Ovary (tissue), 10 donors: ENCODE measurements at places on chromosomes 6 and 20. TPM values are rescaled to one million over a fixed set of nuclear protein-coding genes. Genes with fewer than 3 reads are reported as not detected.

- H3K27me3 ChIP-seq: no peaks in the 10 kb centered on the region
- no peak overlapping the region for H3K4me3 ChIP-seq
Measured at GRCh38 chr6:157143890-157144798, 179.2 kb downstream of the TMEM242 start.

Gene KCNK16
- polyA plus RNA-seq: not detected

DNA sequence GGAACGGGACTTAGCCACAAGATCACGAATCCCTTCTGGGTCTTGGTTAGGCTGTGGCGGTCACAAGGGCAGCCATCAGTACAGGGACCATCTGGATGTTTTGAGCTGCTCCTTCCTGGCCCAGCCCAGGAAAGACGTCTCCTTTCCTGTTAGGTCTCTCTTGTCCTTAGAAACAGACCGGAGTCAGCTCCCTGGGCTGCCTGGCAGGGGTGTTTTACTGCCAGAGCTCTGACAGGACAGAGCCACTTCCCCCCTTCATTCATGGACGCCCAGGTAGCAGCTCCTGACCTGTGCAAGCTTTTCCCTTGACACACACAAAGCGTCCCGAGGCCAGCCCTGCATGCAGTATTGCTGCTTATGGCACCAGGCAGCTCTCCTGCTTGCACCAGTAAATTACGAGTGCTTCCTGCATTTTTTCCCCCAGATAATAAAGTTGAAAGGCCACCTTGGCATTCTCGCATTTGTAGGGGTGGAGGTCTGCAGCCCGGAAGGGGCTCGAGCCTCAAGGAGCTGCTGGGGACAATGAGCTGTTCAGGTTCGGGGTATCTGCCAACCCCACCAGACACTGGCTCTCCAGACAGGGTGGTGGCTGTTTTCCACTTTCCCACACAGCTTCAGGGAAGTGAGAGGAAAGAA is 87.4 kb downstream of the NOL4L start:
- no peak overlapping the region for H3K4me3 ChIP-seq
- no peak for DNase-seq
- H3K4me1 ChIP-seq: no peaks in the 10 kb centered on the region
- no peaks in the 10 kb centered on the region for H3K36me3 ChIP-seq
- H3K27me3 ChIP-seq: no peaks in the 10 kb centered on the region

GRCh38 chr6:62328607-62329006 is 42.6 kb upstream of the KHDRBS2 start:
- H3K4me1 ChIP-seq: no peaks in the 10 kb centered on the region
- H3K27ac ChIP-seq: no peak overlapping the region
- DNase-seq: no peak
- H3K36me3 ChIP-seq: no peaks in the 10 kb centered on the region
- no peaks in the 10 kb centered on the region for H3K27me3 ChIP-seq
- H3K4me3 ChIP-seq: no peak overlapping the region

GRCh38 chr6:21733311-21733710 is 139.8 kb downstream of the SOX4 start:
- H3K27me3 ChIP-seq: no peaks in the 10 kb centered on the region
- no peak for DNase-seq
- peaks cover 4% of the 10 kb centered on the region for H3K4me1 ChIP-seq
- H3K36me3 ChIP-seq: no peaks in the 10 kb centered on the region
- no peak overlapping the region for H3K27ac ChIP-seq
- H3K4me3 ChIP-seq: no peak overlapping the region

Gene OLIG3
- not detected for polyA plus RNA-seq

GRCh38 chr6:87583822-87584221 is 6.0 kb downstream of the RARS2 start:
- no peak overlapping the region for H3K4me3 ChIP-seq
- no peaks in the 10 kb centered on the region for H3K36me3 ChIP-seq
- H3K27me3 ChIP-seq: no peaks in the 10 kb centered on the region
- peaks cover 16% of the 10 kb centered on the region for H3K4me1 ChIP-seq

Gene DNAH8
- 0.02 TPM for polyA plus RNA-seq

Gene MRAP2
- 1.2 TPM for polyA plus RNA-seq

Gene CBLN4
- polyA plus RNA-seq: 0.77 TPM

GRCh38 chr6:161107779-161108730 is 116.5 kb downstream of the MAP3K4 start:
- no peak for DNase-seq
- H3K4me3 ChIP-seq: no peak overlapping the region
- no peak overlapping the region for H3K27ac ChIP-seq
- H3K4me1 ChIP-seq: no peaks in the 10 kb centered on the region
- H3K27me3 ChIP-seq: no peaks in the 10 kb centered on the region

Gene ANGPT4
- 3.0 TPM for polyA plus RNA-seq

DNA sequence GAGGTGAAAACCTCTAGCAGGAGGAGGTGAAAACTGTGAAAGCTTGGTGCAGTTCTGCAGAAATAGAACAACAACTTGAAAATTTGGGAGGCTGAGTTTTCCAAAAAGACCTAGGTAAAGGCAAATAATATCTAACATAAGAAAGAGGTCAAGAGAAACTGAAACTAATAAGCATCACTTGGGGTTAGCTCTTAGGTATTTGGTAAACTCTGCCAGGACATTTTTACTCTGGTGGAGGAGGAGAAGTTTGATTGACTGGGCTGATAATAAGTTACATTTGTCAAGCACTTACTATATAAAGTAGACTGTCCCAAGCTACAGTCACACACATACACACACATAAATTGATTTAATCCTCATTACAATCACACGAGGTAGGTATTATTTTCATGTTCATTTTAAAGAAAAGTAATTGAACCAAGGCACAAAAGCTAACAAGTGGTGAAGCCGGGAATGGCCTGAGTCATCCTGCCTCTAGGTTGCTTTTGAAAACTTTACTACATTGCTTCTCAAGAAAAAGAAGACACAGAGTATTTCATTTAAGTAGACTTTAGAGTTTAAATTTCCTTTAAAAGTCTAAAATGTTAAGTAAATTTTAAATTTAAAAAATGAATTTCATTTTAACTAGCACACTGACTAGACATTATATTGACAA is 275.5 kb downstream of the PTPRK start:
- DNase-seq: no peak
- H3K4me1 ChIP-seq: no peaks in the 10 kb centered on the region
- no peak overlapping the region for H3K27ac ChIP-seq

Gene HLA-DRB1
- polyA plus RNA-seq: 47.9 TPM

- DNase-seq: no peak
- no peaks in the 10 kb centered on the region for H3K36me3 ChIP-seq
- H3K27ac ChIP-seq: no peak overlapping the region
Measured at GRCh38 chr6:41801380-41801779, 13.9 kb downstream of the TOMM6 start.

- no peaks in the 10 kb centered on the region for H3K36me3 ChIP-seq
- H3K27me3 ChIP-seq: no peaks in the 10 kb centered on the region
- no peak for DNase-seq
- H3K4me3 ChIP-seq: no peak overlapping the region
- no peak overlapping the region for H3K27ac ChIP-seq
Measured at GRCh38 chr20:53215166-53215565, 243.0 kb downstream of the TSHZ2 start.

- no peaks in the 10 kb centered on the region for H3K36me3 ChIP-seq
- H3K4me1 ChIP-seq: no peaks in the 10 kb centered on the region
- H3K4me3 ChIP-seq: no peak overlapping the region
- H3K27ac ChIP-seq: no peak overlapping the region
Measured at GRCh38 chr20:50887576-50887975, 43.7 kb downstream of the ADNP start.

DNA sequence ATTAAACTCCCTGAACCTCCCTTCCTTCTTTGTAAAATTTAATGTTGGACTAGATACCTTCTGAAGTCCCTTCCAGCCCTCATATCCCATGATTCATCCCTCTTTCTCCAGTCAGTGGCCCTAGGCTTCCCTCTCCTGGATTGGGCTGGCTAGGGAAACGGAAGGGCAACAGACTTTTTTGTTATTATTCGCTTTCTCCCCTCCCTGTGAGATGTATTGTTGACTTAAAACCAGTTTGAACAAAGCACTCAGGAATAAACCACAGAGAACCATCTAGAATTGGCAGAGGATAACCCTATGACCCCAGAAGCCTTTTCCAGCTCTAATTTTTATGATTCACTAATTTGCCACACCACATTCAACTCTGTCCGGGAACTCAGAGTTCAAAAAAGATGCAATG is 239.7 kb upstream of the SUPT3H start:
- H3K27ac ChIP-seq: no peak overlapping the region
- no peaks in the 10 kb centered on the region for H3K27me3 ChIP-seq
- H3K4me3 ChIP-seq: no peak overlapping the region
- H3K4me1 ChIP-seq: no peaks in the 10 kb centered on the region
- H3K36me3 ChIP-seq: no peaks in the 10 kb centered on the region

Gene ZMYND8
- polyA plus RNA-seq: 8.3 TPM

Gene BTN1A1
- polyA plus RNA-seq: 0.05 TPM

- DNase-seq: no peak
- no peaks in the 10 kb centered on the region for H3K27me3 ChIP-seq
- H3K36me3 ChIP-seq: no peaks in the 10 kb centered on the region
- H3K4me1 ChIP-seq: no peaks in the 10 kb centered on the region
- H3K27ac ChIP-seq: no peak overlapping the region
Measured at GRCh38 chr6:109239651-109240321, 142.5 kb downstream of the CD164 start.

Gene NINL
- 14.3 TPM for polyA plus RNA-seq

- no peaks in the 10 kb centered on the region for H3K36me3 ChIP-seq
- no peak overlapping the region for H3K4me3 ChIP-seq
- H3K27ac ChIP-seq: no peak overlapping the region
- no peaks in the 10 kb centered on the region for H3K27me3 ChIP-seq
- peaks cover 3% of the 10 kb centered on the region for H3K4me1 ChIP-seq
Measured at GRCh38 chr6:133701633-133702331, 187.1 kb upstream of the TCF21 start.

Gene PRRC2A
- 104 TPM for polyA plus RNA-seq

GRCh38 chr20:46204594-46205186 is 86.6 kb downstream of the CD40 start:
- no peak for DNase-seq
- peaks cover 5% of the 10 kb centered on the region for H3K4me1 ChIP-seq
- H3K36me3 ChIP-seq: no peaks in the 10 kb centered on the region
- H3K4me3 ChIP-seq: no peak overlapping the region
- H3K27ac ChIP-seq: peak overlapping the region; percentile 35

Gene HAO1
- polyA plus RNA-seq: not detected

Gene RALGAPB
- polyA plus RNA-seq: 26.3 TPM

- no peak overlapping the region for H3K27ac ChIP-seq
- no peaks in the 10 kb centered on the region for H3K4me1 ChIP-seq
- no peaks in the 10 kb centered on the region for H3K36me3 ChIP-seq
- H3K27me3 ChIP-seq: no peaks in the 10 kb centered on the region
- no peak for DNase-seq
Measured at GRCh38 chr6:89734526-89734925, 85.1 kb downstream of the MDN1 start.

GRCh38 chr20:667351-668034 is 8.1 kb downstream of the SCRT2 start:
- DNase-seq: no peak
- no peak overlapping the region for H3K27ac ChIP-seq
- H3K36me3 ChIP-seq: no peaks in the 10 kb centered on the region
- no peaks in the 10 kb centered on the region for H3K4me1 ChIP-seq
- no peaks in the 10 kb centered on the region for H3K27me3 ChIP-seq

Gene MYBL2
- polyA plus RNA-seq: 0.83 TPM

GRCh38 chr6:129317931-129318820 is 391.8 kb downstream of the ARHGAP18 start:
- no peaks in the 10 kb centered on the region for H3K27me3 ChIP-seq
- H3K36me3 ChIP-seq: no peaks in the 10 kb centered on the region
- no peak overlapping the region for H3K27ac ChIP-seq
- H3K4me1 ChIP-seq: no peaks in the 10 kb centered on the region

Gene ADISSP
- polyA plus RNA-seq: 103 TPM

DNA sequence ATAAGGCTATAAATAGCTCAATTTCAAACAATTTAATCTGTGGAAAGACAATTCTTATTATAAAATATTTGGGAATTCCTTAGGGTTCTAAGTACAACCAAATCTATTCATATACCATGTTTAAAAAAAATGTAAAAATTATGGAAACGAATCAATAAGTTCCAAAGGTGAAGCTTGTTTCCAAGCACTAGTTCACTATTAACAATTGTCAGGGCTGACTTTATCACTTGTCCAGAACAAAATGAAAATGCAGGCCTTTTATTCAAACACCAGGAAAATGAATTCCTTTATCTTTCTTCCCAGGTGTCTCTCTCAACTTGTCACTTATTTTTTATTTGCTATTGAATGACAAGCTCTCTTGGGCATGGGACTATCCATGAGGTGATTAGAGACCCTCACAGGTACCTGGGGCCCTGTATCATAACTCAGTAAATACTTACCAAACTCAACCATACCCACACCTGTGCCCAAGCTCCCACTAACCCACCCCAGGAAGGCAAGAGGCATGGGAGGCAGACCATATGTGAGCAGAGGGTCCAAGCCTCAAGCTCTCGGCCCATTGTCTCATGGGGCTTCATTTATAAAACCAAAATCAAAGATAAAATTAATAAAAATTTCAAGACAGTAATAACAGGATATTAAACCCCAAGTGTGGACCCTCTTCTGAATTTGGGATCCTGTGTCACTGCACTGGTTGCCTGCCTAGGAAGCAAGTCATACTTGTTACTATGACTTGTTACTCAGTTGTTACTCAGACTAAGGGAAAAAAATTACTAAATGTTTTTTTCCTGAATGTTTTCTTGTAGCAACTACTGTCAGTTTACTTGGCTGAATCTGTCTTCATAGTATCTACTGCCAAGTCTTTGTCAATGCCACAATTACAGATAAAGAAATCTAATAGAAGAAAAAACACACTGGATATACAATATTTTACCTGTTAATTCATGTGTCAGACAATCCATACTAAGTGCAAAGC is 54.7 kb downstream of the PTPRK start:
- H3K27me3 ChIP-seq: no peaks in the 10 kb centered on the region
- H3K4me3 ChIP-seq: no peak overlapping the region

DNA sequence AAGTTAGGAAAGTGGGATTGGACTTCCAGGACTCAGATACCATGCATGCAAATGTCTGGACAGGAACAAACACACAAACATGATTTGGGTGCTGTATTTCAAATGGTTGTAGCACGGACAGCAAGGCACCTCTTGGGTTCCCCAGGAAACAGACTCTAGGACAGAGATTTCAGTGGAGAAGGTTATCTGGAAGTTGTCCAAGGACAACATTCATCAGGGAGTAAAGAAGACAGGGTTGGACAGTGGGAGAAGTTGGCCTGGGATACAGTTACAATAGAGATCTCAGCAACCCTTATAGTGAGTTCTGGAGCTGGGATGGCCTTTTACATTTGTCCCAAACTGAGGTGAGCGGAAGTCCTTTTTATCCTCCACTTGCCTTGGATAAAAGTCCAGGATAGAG is 19.8 kb upstream of the TINAG start:
- no peak overlapping the region for H3K4me3 ChIP-seq
- no peak overlapping the region for H3K27ac ChIP-seq
- H3K27me3 ChIP-seq: no peaks in the 10 kb centered on the region
- DNase-seq: no peak

Gene NOX3
- not detected for polyA plus RNA-seq

DNA sequence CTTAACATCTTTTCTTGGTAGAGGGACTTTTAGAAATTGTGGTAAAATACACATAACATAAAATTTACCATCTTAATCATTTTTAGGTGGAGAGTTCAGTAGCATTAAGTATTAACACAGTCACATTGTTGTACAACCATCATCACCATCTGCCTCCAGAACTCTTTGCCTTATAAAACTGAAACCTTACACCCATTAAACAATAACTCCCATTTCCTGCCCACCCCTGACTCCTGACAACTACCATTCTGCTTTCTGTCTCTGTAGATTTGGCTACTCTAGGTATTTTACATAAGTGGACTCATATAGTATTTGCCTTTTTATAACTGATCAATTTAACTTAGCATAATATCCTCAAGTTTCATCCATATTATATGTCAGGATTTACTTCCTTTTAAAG is 88.7 kb downstream of the ZHX3 start:
- no peak for DNase-seq
- no peak overlapping the region for H3K27ac ChIP-seq
- H3K27me3 ChIP-seq: no peaks in the 10 kb centered on the region
- peaks cover 9% of the 10 kb centered on the region for H3K4me1 ChIP-seq

- no peaks in the 10 kb centered on the region for H3K36me3 ChIP-seq
- no peak overlapping the region for H3K4me3 ChIP-seq
Measured at GRCh38 chr6:32862725-32863124, 8.7 kb downstream of the PSMB9 start.
